ENCODE measurements at places on chromosomes 6 and 20.

DNA sequence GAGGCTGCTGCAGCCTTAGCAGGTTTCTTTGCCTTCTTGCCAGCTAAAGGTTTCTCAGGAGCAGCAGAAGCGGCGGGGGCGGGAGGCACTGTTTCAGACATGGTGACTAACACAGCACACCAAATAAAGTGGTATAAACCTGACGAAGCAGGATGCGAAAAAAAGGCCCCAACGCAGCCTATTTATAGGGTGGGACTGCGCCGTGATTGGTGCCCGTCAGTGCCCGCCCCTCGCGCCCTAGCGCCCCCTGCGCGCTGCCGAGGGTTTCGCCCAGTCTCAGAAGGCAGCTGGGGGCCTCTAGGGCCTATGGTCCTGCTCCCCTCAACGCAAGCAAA, 55.0 kb downstream of the TRIM38 start:
- peak; percentile 48 for DNase-seq

GRCh38 chr6:163874784-163875183, 460.3 kb downstream of the QKI start:
- no peak for DNase-seq

- no peak for DNase-seq
Observed at GRCh38 chr6:167793421-167793820, 33.3 kb upstream of the AFDN start.

- DNase-seq = no peak
Observed at GRCh38 chr6:51855310-51856082, 231.9 kb downstream of the PKHD1 start.

GRCh38 chr20:16397086-16397485, 176.2 kb downstream of the KIF16B start:
- DNase-seq = peak; percentile 16

GRCh38 chr6:135521431-135521830, 23.9 kb upstream of the AHI1 start:
- no peak for DNase-seq

DNA sequence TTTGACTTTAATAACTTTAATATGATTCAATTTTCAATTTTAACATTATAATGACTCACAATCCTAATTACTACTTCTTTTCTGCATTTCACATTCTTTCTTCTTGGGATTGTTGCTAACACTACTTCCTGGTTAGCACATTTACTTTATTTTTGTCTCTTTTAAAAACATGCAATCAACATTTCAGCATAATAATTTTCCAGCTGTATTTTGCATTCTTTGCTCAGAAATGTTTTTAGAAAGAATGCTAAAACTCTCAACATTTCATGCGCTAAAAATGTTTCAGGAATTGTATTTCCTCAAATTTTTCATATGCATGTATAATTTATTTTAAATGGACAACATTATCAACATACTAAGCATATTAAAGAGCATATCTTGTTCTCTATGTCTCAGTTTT, 1302.1 kb upstream of the GJE1 start:
- no peak for DNase-seq

- DNase-seq = no peak
Observed at GRCh38 chr20:32045999-32046398, 6.0 kb upstream of the HCK start.

DNA sequence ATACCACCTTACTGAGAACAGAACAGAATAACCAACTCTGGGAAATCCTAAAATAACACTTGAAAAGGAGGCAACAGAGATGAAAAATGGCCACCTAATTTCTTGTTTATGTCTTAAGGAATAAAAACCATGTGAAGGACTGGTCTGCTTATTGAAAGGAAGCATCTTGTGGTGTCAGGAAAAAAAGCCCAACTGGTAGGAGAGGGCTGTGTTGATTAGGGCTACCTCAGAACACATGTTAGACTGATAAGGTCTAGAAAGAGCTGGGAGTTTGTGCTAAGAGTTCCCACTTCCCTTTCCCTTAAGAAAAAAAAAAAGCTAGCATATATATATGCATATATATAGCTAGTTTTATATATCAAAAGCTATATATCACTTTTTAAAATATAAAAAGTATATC, 425.3 kb upstream of the BTBD3 start:
- no peak for DNase-seq

- no peak for DNase-seq
Observed at GRCh38 chr20:54221353-54221752, 13.5 kb downstream of the PFDN4 start.

DNA sequence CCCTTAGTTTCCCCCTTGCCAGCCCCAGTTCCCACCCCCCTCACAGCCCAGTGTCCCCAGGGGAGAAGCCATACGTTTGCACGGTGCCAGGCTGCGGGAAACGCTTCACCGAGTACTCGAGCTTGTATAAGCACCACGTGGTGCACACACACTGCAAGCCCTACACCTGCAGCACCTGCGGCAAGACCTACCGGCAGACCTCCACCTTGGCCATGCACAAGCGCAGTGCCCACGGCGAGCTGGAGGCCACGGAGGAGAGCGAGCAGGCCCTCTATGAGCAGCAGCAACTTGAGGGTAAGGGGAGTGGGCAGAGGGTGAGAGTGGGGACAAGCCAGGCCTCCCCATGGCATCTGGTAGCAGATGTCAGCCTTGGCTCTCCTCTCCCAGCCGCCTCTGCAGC, 5.1 kb upstream of the DEF6 start:
- no peak for DNase-seq

DNA sequence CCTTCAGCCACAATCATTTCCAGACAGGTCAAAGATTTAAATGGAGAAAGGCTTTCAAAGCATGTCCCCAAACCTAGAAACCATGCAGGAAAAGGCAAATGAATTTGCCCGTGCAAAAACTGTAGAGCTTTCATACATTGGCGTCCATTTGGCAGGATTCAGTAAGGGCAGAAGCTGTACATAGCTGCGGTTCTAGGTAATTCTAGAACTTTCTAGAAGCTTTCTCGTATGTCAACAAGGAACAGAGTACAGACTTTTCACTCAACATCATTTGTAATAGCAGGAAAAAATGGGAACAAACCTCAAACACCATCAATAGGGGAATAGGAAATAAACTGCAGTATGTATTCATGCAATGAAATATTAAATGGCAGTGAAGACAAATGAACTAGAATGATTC, 11.1 kb upstream of the MAPK13 start:
- no peak for DNase-seq

DNA sequence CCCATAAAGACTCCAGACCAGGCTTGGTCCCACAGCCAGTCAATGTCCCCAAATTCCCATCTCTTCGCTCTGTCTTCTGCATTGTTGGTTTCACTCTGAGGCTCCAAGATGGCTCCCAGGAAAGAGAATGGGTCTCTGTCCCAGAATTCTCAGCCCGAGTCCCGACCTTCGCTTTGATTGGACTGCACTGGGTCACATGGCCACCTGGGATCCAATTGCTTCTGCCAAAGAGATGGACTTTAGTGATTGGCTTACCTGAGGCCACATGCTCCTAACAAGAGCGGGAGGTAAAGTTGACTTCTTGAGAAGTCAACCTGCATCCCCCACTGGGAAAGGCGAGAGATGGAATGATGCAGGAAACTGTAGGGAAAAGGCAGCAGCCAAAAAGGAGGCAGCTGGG, 104.7 kb upstream of the PMEPA1 start:
- DNase-seq = no peak

- peak; percentile 64 for DNase-seq
Observed at GRCh38 chr6:5151955-5152401, 66.8 kb downstream of the PPP1R3G start.

DNA sequence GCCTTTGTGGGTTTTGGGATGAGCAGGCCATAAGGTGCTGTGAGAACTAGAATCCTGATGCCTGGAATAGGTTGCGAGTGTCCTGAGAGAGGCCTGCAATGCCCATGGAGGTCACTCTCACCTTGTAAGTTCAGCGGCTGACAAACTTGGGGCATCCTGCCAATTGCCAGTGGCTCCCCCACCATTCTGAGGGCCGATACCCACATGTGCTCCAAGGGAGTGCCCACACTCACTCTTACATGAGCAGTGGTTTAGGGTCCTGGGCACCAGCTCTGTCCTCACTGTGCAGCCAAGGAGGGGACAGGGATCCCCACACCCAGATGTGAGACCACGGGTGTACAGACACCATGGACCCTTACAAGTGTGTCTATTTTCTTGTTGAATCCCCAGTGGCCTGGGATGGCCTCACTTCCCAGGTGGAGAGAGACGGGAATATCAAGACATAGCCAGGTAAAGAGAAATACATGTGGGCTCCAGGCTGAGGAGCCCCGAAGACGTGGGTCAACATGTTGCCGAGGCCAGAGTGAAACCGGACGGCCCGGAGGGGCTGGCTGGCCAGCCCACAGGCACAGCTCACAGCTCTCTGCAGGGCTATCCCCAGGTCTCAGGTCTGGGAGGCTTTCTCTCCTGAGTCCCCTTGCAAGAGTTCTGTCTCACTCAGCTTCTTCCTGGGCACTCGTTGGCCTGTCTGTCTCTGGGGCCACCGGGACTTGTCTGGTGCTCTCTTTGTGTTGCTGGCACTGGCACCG, 2.0 kb upstream of the CST9 start:
- DNase-seq = no peak

DNA sequence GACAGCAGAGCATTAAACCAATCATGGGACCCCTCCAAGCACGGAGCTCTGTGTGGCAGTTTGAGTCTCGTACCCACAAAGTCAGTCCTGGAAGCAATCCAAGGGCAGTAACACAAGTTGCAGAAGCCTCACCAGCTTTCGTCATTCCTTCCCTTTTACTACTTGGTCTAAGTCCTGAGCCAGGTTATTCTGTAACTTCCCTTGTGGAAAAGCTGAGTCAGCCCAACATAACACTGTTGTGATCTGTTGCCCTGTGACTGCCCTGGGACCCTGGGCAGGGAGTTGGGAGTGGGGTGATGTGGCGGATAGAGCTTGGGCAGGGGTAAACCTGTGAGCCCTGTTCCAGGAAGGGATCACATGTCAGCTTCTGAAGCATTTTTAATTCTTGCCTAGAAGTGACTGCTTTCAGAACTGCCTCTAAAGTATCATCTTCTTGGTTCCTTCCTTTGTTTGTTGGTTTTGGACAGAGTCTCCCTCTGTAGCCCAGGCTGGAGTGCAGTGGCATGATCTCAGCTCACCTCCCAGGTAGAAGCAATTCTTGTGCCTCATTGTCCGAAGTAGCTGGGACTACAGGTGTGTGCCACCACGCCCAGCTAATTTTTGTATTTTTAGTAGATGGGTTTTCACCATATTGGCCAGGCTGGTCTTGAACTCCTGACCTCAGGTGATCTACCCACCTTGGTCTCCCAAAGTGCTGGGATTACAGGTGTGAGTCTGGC, 183.7 kb upstream of the JAG1 start:
- DNase-seq = no peak

DNA sequence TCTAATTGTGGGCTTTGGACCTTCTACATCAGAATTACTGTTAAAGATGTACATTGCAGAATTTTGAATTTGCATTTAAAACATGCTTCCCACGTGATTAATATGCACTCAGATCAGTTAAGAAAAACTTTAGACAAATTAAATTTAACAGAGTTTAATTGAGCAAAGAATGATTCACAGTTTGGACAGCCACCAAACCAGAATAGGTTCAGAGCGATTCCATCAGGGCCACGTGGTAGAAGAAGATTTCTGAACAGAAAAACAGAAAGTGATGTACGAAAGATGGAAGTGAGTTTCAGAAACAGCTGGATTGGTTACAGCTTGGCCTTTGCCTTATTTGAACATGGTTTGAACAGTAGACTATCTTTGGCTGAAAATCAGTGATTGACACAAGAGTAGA, 704.2 kb upstream of the MAP3K7 start:
- no peak for DNase-seq

DNA sequence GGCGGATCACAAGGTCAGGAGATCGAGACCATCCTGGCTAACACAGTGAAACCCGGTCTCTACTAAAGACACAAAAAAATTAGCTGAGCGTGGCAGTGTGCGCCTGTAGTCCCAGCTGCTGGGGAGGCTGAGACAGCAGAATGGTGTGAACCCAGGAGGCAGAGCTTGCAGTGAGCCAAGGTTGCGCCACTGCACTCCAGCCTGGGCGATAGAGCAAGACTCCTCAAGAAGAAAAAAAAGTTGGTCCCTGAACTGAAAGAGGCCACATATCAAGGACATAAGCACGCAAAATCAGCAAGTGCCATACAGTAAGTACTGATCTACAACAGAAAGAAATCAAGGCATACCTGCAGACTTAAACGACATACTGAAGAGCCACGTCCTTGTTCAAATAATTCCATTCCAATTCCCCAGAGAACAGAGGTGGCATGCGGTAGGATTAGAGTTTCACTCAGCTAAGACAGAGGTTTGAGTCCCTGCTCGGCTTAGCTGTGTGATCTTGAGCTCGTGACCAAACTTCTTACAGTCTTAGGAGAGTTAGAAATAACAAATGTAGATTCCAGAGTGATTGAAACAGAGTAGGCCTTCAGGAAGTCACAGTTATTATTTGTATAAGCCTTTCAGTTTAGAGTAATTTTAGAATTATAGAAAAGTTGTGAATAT, 29.2 kb downstream of the B4GALT5 start:
- no peak for DNase-seq

DNA sequence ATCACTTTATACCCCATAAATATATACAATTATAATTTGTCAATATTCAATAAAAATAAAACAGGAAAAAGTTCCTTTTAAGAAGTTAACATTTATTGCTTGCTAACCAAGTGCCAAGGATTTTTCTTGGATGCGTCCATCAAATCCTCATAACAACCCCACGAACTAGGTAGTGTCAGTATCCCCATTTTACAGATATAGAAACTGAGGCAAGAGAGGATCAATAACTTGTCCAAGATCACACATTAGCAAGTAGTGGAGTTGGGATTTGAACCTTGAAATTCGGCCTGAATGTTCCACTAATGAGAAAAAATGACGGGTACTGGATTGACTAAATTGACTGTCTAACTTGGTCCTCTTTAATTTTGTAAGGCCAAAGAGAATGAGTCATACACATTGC, 5.7 kb upstream of the L3MBTL3 start:
- no peak for DNase-seq

- DNase-seq = peak; percentile 33
Observed at GRCh38 chr6:150418827-150419594, 50.2 kb downstream of the IYD start.

DNA sequence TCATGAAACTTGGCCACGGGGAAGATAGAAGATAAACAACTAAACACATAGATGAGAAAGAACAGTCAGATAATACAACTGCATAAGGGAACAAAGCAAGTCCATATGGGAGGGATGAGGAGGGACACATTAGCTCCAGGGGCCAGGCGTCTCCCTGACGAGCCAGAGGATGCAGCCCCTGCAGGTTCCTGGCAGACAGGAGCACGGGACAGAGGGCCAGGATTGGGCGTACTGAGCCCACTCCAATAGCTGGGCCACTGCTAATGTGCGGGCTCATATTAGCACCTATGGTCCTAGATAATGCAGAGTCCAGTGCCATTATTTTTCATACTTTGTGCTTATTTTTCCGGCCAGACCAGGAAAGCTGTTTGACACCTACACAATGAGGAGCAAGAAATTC, 182.9 kb downstream of the ANKRD60 start:
- no peak for DNase-seq

- DNase-seq = no peak
Observed at GRCh38 chr6:132673376-132674094, 14.6 kb upstream of the TAAR1 start.

DNA sequence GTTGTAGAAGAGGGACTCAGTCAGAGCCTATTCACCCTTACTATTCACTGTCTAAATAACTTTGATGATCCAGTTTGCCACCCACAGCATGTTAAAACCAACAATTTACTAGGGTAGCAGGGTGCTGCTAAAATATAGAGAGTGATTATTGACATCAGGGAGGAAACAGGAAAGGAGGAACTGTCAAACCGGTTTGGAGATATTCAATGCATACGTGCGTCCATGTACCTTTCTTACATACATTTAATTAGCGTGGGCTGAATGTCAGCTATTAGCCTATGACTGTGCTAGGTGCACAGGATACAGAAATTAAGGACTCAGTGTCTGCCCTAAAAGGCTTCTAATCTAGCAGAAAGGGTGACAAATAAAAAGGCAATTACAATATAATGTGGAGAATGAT, 57.2 kb downstream of the IL20RA start:
- no peak for DNase-seq

All from dorsolateral prefrontal cortex (tissue), 122 donors.